Peyer's patch (tissue), 4 donors: ENCODE measurements at places on chromosomes 6 and 20. TPM values are rescaled to one million over a fixed set of nuclear protein-coding genes. Genes with fewer than 3 reads are reported as not detected.

The SYTL3 gene
- 10.9 TPM for total RNA-seq

GRCh38 chr20:51493346-51493791, 49.1 kb downstream of the NFATC2 start:
- H3K4me3 ChIP-seq = no peak overlapping the region
- no peaks in the 10 kb centered on the region for H3K4me1 ChIP-seq
- H3K27ac ChIP-seq = no peak overlapping the region
- DNase-seq = no peak
- H3K27me3 ChIP-seq = no peaks in the 10 kb centered on the region

DNA sequence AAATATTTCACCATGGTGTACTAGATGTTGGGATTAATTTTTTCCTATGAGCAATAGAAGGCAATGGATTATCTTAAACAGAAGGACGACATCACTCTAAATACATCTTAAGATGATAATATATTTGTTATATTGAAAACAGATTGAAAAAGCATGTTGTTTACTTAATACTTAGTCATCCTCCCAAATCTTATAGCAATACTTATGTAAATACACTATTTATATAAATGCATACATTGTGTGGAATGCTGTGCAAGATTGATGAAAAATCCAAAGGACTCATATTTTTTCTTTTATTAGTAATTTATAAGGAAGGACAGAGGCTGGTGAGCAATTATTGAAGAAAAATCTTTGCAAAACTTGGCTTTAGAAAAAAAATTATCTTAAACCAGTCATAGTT, 593.5 kb downstream of the MMUT start:
- no peak overlapping the region for H3K27ac ChIP-seq
- no peaks in the 10 kb centered on the region for H3K36me3 ChIP-seq
- no peak for DNase-seq

GRCh38 chr20:57481281-57481711, 43.6 kb downstream of the CTCFL start:
- peak overlapping the region; percentile 46 for H3K27ac ChIP-seq
- no peak for DNase-seq
- peaks cover 5% of the 10 kb centered on the region for H3K4me1 ChIP-seq
- H3K4me3 ChIP-seq = no peak overlapping the region

DNA sequence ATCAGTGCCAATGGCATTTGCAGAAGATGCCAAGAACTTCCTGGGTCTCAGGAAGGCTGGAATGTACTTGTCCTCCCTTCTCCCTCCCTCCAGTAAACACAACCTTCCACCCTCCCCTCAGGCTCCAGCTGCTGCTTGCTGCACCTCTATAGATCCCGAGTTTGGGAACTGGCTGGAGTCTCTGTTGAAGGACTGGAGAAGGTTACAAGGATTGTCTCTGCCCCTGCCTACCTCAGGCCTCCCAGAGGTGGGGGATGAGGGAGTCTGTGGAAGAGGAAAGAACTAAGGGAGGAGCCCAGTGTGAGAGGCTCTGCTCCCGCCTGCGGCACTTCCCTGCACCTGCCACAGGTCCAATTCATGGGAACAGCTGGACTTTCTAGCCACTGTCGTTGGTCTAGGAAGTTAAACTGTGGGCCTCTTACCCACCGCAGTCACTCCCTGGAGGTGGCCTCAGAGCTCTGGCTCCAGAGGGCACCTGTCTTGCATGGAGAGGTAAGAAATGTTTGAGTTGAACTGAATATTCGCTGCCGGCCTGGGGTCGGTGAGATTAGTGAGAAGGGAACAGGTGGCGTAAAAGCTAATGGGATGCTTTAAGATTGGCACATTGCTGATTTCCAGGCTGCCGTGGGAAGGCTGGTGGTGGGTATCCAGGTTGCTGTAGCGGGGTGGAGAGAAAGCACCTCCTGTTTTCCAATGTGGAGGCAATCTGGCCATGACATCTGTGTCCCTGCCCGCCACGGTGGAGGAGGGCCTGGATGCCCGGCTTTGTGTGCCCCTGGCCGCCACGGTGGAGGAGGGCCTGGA, 54.3 kb downstream of the PPP1R14C start:
- H3K4me3 ChIP-seq = no peak overlapping the region
- no peaks in the 10 kb centered on the region for H3K36me3 ChIP-seq
- peak overlapping the region; percentile 50 for H3K27ac ChIP-seq
- no peaks in the 10 kb centered on the region for H3K27me3 ChIP-seq
- no peak for DNase-seq

DNA sequence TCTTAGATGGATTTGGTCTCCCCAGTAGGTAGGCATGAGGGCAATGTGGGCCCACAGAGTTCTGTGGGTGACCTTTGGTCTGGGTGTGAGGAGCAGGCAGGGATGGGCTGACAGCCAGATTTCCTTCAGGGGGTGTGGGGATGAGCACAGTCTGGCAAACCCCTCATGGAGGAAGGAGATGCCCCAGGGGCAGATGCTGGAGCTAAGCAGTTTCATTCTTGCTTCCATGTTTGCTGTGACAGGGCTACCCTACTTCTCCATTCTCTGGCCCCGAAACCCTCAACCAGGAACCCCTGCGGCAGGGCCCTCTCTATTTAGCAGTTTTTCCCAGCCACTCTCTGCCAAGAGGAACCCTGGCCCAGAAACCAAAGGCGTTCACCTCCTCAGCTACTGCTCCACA, 40.4 kb downstream of the GCLC start:
- no peak overlapping the region for H3K4me3 ChIP-seq
- H3K27ac ChIP-seq = no peak overlapping the region
- DNase-seq = no peak
- H3K27me3 ChIP-seq = no peaks in the 10 kb centered on the region
- no peaks in the 10 kb centered on the region for H3K36me3 ChIP-seq

DNA sequence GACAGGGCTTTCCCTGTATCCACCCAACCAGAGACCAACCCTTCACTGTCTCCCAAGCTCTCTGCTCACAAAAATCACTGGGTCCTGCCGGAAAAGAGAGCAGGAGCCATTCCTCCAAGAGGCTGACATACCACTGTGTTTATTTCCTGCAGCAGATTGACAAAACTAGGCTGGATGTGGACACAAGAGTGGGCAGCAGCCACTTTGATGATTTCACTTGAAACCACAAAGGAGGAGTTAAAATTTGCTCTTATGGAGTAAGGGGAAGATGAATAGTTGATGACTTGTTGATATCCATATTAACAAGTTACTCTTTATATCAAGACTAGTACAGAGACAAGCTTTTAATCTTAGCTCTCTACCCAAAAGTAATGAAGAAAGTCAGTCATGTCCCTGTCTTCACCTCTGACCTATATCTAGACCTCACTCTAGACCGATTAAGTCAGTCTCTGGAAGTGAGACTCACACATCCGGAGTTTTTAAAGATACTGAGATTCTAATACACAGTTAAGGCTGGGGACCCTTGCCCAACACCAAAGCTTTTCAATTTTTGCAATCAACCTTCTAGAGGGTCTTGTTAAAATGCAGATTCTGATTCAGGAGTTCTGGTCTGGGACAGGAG, 73.8 kb downstream of the SCML4 start:
- H3K4me1 ChIP-seq = no peaks in the 10 kb centered on the region
- no peak for DNase-seq
- H3K27ac ChIP-seq = no peak overlapping the region
- H3K27me3 ChIP-seq = no peaks in the 10 kb centered on the region
- no peaks in the 10 kb centered on the region for H3K36me3 ChIP-seq
- H3K4me3 ChIP-seq = no peak overlapping the region

- no peak overlapping the region for H3K4me3 ChIP-seq
- H3K4me1 ChIP-seq = no peaks in the 10 kb centered on the region
- H3K36me3 ChIP-seq = no peaks in the 10 kb centered on the region
- no peaks in the 10 kb centered on the region for H3K27me3 ChIP-seq
- no peak for DNase-seq
Measured at GRCh38 chr6:70210462-70210861, 92.4 kb downstream of the COL9A1 start.

GRCh38 chr20:21523895-21524294, 10.0 kb upstream of the NKX2-2 start:
- no peak overlapping the region for H3K4me3 ChIP-seq
- no peak overlapping the region for H3K27ac ChIP-seq
- peak; percentile 13 for DNase-seq
- no peaks in the 10 kb centered on the region for H3K27me3 ChIP-seq
